ENCODE measurements at places on chromosomes 12 and 14. TPM values are rescaled to one million over a fixed set of nuclear protein-coding genes. Genes with fewer than 3 reads are reported as not detected.

The SNRPF gene
- total RNA-seq = 42.9 TPM

The SLC38A4 gene
- total RNA-seq = 14.4 TPM

The GPRC5D gene
- not detected for total RNA-seq

The FAM186B gene
- total RNA-seq = 0.14 TPM

DNA sequence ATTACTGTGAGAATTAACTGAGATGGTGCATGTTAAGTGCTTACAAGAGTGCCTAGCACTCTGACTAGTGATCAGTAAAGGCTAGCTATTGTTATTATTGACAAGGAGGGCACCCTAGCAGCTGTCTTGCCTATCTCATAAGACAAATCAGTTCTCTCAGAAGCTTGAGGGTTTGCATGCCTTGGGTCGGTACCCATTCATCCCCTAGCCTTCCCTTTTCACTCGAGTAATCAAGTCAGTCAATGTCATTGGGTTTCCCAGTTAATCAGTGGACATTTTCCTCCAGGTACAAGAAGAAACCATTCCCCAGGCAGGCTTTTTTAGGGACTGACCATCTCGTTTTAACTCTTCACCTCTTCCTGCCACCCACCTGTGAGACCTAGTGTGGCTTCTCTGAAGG, 10.4 kb upstream of the TFCP2 start:
- H3K27ac ChIP-seq = no peak overlapping the region
- H3K36me3 ChIP-seq = no peaks in the 10 kb centered on the region
- H3K4me3 ChIP-seq = no peak overlapping the region
- no peak for DNase-seq
- peaks cover 16% of the 10 kb centered on the region for H3K4me1 ChIP-seq
- H3K27me3 ChIP-seq = no peaks in the 10 kb centered on the region

DNA sequence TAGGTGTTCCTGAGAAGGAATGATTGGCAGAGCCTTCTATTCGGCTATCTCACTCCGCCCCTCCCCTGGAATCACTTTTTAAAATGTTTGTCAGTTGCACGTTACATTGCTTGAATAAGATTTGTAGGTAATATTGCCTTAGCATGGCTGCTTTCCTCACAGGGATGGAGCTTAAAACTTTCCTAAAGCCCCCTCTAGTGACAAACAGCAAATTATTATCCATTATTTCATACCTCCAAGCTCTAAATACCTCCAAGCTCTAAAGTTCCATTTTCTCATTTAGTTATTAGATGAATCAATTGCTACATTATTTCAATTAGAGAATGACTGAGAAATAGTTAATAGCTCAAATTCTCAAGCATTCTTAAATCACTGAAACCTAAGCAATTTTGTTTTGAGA, 5.1 kb upstream of the SPATA7 start:
- H3K27me3 ChIP-seq = peaks cover 29% of the 10 kb centered on the region
- no peak overlapping the region for H3K27ac ChIP-seq
- DNase-seq = no peak
- peaks cover 4% of the 10 kb centered on the region for H3K4me1 ChIP-seq
- H3K4me3 ChIP-seq = no peak overlapping the region

GRCh38 chr12:7068994-7069346, 8.5 kb downstream of the C1S start:
- no peaks in the 10 kb centered on the region for H3K36me3 ChIP-seq
- H3K4me3 ChIP-seq = no peak overlapping the region
- H3K27me3 ChIP-seq = peaks cover 39% of the 10 kb centered on the region
- no peak for DNase-seq
- no peaks in the 10 kb centered on the region for H3K4me1 ChIP-seq

- H3K27me3 ChIP-seq = no peaks in the 10 kb centered on the region
- peak overlapping the region; percentile 7 for H3K4me3 ChIP-seq
- H3K4me1 ChIP-seq = peaks cover 82% of the 10 kb centered on the region
- DNase-seq = no peak
These were observed 127.1 kb downstream of the ZFP36L1 start for GRCh38 chr14:68665792-68666204.

GRCh38 chr14:104086661-104087461, 1.4 kb downstream of the ASPG start:
- no peaks in the 10 kb centered on the region for H3K4me1 ChIP-seq
- DNase-seq = no peak
- H3K27ac ChIP-seq = no peak overlapping the region
- H3K36me3 ChIP-seq = no peaks in the 10 kb centered on the region

DNA sequence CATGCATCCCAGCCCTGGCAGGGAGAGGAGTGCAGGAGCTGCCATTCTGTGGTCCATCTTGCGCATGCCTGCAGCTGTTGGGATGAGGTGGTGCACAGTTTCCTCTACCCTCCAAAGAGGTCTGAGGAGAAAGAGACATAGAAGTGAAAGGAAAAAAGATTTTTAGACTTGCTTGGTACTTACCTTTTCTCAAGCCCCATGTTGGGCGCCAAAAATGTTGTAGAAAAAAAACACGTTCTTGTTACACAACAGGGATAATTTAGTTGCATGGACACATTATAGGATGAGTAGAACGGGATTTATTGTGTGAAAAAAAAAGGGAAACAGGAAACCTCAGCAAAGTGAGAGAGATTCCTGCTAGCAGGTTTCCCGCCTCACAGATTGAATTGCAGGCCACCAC, 244.4 kb upstream of the GARIN2 start:
- H3K4me1 ChIP-seq = no peaks in the 10 kb centered on the region
- no peak overlapping the region for H3K27ac ChIP-seq
- peaks cover 25% of the 10 kb centered on the region for H3K36me3 ChIP-seq
- H3K27me3 ChIP-seq = no peaks in the 10 kb centered on the region
- no peak overlapping the region for H3K4me3 ChIP-seq

Data from type B pancreatic cell (in vitro differentiated cells).